Activated CD4-positive, alpha-beta T cell treated with anti-CD3 and anti-CD28 coated beads, Interleukin-2, amount 10 ng/mL, durations not matched to agents 7 days and 5 days (primary cell): ENCODE measurements at places on chromosomes 2 and 18.
A peak's percentile ranks its signal among the peaks of the same experiment; 100 is the strongest.

- no peak for DNase-seq
These were observed 624.8 kb upstream of the RAB6C start for GRCh38 chr2:129354631-129355030.

DNA sequence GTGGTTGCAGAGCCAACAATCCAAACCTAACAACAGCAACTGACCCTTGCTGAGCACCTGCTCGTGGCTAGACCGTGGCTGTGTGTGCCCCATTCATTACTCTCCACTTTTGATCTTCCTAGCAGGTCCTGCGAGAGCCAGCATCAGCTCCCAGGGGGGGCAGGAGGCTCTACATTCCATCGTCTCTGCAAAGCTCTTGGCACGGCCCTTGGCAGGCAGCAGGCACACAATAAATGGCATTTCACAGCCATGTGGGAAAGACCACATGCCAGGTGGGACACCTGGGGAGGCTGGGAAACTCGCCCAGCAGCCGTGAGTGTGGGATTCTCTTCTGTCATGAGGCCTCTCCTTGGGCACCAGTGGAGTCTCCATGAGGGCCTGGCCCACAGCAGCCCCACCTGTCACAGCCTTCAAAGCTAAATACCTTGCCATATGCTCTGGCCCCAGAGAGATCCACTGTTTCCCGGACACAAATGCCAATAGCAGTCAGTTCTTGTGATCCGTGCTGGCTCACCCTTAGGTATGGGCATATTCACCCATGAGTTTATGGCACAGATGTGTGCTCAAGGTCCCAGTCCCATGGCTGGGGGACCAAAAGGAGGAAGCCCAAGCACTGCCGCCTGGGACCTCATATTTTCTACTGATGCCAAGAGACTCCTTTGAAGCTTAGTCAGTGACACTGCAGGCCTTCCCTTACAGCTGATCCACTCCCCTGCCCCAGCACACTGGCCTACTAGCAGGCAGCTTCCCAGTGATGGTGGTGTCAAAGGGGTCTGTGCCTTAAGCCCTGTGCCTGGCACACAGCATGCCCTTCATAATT lies 6.8 kb upstream of the TEX51 start:
- no peak for DNase-seq

- DNase-seq = no peak
These were observed 75.5 kb upstream of the CTAGE1 start for GRCh38 chr18:22493255-22493654.

- DNase-seq = no peak
These were observed 1.3 kb downstream of the CYP27C1 start for GRCh38 chr2:127218812-127219170.

GRCh38 chr2:183607995-183608394 lies 483.8 kb downstream of the NUP35 start:
- DNase-seq = no peak

- no peak for DNase-seq
These were observed 259.1 kb downstream of the LNPK start for GRCh38 chr2:175743011-175743410.

- DNase-seq = no peak
These were observed 367.1 kb upstream of the PIK3C3 start for GRCh38 chr18:41587976-41588375.

GRCh38 chr18:12770469-12771219 lies 67.8 kb downstream of the PSMG2 start:
- DNase-seq = no peak

GRCh38 chr18:35467624-35468016 lies 30.1 kb downstream of the INO80C start:
- no peak for DNase-seq

DNA sequence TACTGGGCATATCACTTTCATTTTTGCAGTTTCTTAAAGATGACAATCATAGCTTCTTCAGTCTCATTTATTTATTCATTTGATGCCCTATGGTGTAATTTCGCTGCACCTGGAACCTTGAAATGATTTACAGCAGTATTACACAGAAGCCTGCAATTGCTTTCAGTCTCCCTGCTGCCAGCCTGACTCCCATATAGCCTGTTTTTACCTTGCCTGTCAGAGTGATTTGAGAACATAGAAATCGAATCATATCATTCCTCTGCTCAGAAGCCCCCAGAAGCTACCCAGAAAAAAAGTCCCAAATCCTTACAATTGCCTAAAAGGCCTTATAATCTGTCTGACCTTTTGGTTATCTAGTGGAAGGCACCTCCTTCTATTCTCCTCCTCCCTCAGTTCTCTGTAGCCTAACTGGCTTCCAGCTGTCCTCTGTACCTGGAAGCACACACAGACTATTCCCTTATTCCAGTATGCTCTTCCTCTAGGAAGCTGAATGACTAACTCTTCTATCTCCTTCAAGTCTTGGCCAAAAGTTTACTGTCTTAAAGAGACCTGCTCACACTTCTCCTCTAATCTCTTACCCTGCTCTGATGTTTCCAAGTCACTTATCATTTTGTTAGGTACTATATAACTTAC lies 12.6 kb downstream of the SCN3A start:
- no peak for DNase-seq

DNA sequence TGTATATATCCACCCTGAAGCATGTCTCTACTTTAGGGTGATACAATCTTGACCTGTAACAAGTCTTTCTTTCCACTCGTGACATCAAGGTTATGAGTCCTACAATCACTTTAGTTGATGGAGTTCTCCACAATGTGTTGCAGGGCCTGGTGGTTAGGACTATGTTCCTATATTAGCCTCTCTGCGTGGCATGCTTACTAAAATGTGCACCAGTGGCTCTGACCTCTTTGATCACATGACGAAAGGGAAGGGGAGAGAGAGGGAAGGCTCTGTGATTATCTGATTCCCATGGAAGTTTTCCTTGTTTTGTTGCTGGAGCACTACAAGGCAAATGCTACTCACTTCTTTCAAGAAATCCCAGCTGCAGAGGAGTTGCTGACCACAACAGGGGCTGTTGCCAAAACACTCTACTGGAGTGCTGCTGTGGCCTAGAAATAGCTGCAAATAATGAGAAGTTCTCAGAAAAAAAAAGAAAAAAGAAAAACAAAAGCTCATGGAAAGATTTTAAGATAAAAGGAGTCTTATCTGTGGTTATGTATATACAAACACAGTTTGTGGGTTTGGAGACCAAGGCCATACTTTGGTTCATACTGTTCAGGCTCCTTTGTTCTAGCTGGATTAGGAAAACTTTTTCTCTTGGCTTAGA lies 272.8 kb upstream of the MMADHC start:
- no peak for DNase-seq

- DNase-seq = no peak
These were observed 45.2 kb downstream of the ARL6IP6 start for GRCh38 chr2:152763651-152764050.

- no peak for DNase-seq
These were observed 40.6 kb downstream of the ZRANB3 start for GRCh38 chr2:135490376-135490775.

DNA sequence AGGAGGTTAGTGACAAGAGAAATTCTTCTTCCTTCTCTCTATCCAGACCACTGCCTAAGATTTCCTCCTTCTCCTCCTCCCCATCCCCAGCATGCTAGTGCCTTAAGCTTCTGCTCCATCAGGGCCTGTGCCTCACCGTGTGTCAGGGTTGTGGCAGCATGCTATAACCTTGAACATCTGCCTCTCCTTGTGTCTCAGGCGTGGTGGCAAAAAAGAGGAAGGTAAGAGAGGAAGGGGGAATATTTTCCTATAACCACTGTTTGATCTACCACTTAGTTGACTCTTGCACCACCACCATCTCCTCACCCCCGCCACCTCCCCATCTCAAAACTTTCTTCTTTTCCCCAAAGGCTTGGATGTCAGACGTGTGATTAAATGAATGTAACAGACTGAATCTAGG lies 38.3 kb upstream of the PEX13 start:
- DNase-seq = no peak

DNA sequence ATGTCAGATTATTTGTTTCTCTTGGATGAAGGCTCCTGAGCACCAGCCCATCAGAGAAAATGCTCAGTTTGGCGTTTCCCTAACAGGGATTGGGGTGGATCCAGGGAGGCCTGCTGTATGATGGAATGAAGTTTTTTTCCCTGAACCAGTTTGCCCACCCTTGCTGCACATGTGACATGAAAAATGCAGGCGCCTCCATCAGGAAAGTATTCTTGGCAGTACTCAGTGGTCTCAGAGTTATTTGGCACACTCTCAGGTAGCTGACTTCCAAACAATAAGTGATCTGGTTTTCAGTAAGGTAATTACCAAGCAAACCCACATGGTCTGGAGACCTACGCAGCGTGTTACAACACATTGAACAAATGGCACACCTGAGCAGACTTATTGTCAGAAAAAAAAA lies 254.9 kb downstream of the PAX3 start:
- DNase-seq = no peak

GRCh38 chr2:152646264-152646663 lies 71.0 kb downstream of the PRPF40A start:
- no peak for DNase-seq

DNA sequence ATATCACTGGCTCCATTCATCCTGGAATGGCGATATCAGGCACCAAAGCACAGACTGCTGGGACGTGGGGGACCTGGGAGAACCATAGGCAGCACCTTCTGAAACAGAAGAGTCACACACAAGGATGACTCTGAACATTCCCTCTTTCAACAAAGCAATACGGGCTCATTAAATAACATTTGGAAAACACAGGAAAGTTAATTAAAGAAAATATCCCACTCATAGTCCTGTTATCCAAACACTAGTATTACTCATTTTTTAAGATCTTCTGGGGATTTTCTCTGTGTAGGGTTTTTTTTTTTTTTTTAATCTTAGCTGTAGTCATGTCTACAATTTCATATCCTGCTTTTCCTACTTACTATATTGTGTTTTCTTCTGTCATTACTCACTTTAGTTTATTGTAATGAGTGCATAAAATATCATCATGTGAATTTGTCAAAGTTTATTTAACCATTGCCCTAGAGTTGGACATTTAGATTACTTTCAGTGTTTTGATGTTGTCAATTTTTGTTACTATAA lies 70.0 kb upstream of the SP3 start:
- DNase-seq = no peak

DNA sequence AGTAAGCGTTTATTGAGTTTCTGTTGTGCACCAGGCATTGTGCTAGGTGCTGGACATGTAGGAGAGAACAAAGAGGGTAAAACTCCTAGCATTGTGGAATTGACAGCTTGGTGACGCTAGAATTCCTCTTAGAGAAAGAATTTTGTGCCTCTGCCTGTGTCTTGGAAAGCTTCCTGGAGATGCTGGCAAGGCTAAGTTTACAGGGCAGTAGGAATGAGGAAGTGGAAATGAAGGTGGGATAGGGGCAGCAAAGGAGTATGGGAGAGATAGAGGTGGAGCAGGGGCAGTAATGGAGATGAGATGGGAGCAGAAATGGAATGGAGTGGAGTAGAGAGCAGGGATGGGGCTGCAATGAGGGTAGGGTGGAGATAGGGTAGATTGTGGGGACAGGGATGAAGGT lies 29.8 kb downstream of the GPR39 start:
- DNase-seq = no peak

- DNase-seq = no peak
These were observed 334.5 kb downstream of the ALK start for GRCh38 chr2:29586919-29587318.

DNA sequence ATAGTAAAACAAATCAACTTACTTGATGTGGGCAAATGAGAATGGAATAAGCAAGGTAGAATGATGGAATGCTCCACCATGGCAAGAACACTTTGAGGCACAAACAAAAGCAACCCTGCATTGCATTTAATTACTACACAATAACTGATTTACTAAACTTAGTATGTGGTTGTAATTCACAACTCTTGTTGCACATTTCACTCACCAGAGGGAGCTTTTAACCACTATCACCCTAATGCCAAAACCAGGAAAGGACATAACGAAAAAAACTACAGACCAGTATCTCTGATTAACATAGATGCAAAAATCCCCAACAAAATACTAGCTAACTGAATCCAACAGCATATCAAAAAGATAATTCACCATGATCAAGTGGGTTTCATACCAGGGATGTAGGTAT lies 659.8 kb downstream of the CPS1 start:
- no peak for DNase-seq

GRCh38 chr2:241108271-241109209 lies 6.5 kb upstream of the MTERF4 start:
- DNase-seq = peak; percentile 40

- DNase-seq = no peak
These were observed 69.9 kb upstream of the HS6ST1 start for GRCh38 chr2:128388499-128388941.

DNA sequence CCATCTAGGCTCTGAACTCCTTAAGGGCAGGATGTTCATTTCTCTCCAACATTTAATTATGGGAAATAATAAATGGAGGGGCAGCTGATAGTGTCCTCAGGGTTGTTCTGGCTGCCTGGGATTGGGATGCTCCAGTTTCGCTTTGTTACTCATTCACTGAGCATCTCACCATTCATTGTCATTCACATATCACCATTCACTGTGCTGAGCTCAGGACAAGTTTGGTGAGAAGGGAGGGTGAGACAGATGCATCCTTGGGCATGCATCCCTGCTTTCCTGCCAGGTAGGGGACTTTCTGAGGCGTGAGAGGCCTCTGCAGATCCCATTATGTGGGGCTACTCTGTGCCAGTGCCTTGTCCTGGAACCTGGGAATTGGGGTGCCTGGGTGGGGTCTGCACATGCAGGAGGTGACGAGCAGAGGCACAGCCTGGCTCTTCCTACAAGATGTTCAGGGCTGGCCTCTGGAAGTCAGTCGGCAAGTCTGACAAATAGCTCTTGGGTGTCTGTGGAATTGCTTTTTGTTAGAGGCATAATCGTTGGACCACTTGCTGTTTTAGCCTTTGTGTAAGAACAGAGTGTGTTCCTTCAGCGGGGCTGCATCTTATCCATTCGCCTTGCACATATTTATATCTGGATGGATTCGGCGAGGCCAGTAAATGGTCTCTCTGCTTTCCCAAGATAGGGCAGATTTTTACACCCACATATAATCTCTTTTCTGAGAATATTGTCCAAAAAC lies 323.2 kb upstream of the THSD7B start:
- no peak for DNase-seq

DNA sequence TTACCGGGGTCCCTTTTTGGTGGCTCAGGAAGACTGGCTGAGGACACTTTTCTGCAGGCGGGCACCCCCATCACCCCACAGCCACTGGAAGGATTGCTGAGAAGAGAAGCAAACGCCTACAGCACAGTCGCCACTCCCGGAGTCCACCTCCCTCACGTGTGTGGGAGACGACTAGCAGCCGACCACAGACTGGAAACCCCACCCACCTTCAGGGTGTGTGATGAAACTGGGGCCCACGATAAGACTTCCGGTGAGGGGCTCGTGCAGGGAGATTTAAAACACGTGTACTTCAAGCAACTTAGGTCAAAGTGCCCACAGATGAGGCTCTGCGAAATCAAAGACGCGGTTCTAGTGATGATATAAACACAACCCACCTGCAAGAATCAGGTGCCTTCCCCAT lies 26.3 kb downstream of the MBP start:
- peak; percentile 84 for DNase-seq

DNA sequence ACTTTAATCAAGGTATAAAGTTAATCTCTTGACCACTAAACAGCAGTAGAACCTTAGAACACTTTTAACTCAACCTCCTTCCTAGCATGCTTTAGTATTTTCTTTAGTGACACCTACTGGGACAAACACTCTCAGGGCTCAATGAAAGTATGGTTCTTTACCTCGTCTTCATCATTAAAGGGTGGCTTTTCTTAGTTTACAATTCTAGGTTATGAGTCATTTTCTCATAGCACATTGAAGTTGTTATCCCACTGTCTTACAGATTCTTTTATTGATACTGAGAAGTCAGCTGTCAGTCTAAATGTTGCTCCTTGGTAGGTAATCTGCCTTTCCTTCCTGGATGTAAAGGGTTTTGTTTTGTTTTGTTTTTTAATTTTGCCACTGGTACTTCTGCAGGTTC lies 38.0 kb downstream of the SIGLEC15 start:
- DNase-seq = no peak
